ENCODE measurements at places on chromosomes 16 and 17.
A peak's percentile ranks its signal among the peaks of the same experiment; 100 is the strongest.

DNA sequence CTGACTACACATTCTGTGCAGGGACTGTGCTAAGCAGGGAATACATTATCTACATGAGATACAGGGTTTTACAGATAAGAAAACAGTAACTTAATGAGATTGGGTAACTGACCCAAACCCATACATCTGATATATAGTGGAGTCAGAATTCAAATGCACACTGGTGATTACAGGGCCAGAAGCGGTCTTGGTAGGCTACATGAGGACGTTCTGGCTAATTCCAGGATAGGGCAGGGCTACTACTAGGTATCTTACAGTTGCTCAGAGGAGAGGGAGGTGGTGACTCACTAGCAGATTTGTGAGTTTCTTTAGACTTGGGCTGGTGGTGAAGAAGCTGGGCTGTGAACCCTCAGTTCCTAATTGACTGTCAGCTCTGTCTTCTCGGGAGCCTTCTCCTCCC is 21.4 kb downstream of the TRIM16 start:
- no peak for DNase-seq

DNA sequence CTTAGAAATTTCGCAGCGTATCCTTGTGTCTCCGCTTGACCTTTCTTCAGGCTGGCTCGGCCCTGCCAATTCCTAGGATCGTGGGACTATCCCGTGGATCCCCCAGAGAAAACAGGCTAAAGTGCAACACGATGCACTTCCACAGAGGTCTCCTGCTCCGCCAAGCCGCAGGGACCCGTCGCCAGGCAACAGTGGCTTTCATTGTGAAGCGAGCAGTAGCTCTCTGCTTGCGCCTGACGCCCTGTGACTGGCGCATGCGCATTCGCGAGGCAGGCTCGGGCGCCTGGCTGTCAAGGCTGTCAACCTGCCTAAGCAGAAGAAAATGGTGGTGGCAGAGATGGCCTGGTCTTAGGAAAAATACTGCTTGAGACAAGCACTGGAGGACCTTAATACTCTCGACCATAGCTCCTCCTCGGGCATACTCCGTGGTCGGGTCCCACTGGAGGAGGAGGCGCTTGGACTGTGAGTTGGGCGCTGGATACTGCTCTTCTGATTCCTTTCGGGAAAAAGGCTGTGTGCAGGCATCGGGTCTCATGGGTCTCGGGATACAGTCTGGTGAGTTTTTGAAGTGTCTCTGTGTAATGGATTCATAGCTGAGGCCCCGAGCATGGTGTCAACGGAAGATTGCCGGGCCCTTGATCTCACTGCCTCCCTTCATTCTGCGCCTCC is 2336.1 kb downstream of the TP53TG3F start:
- no peak for DNase-seq

DNA sequence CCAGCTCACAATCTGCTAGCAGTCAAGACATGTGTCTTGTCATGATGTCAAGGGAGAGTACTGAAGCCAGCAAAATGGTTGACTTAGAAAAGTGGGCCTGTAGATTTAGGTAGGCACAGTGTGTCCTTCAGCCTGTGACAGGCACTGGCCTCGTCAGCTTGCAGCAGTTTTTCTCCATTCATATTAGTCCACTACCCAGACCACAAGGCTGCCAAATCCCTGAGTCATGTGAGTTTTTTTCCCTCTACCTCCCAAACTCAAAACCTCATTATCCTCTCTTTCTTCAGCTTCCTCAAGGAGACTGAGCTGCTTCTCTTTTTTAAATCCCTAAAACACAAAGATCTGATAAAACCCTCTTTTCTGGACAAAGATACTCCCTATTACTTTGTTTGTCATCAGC is 102.6 kb upstream of the HS3ST3A1 start:
- DNase-seq: no peak

DNA sequence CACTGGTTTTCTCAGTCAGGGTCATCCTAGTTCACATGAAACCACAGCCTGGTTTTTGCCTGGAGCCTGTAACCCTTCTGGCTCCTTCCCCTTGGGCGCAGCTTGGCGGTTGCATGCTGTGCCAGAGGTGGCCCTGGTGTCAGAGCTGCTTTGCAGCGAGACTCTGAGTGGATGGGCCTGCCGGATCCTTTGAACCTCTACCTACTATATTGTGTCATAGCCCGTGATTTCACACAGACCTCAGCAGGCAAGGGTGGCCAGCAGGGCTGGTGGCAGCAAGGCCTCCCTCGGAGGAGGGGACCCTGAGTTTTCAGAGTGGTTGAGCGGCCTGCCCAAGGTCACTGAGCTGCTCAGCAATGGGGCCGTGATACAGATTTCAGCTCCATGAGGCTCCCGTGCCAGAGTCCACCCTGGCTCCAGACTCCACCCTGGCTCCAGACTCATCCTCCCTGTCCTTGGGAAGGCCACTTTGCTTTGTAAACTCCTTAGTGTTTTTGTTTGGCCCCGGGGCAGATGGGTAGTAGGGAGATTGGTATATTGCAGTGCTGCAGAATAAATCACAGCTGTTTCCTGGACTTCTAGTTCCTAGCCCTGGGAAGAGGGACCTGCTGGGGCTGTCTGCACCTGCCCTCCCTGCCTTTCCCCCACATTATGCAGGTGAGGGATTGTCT is 9.7 kb downstream of the MPRIP start:
- DNase-seq: no peak

- DNase-seq: no peak
Observed at GRCh38 chr17:16211590-16211989, 3.7 kb downstream of the NCOR1 start.

GRCh38 chr17:61897548-61898180 is 30.1 kb downstream of the INTS2 start:
- no peak for DNase-seq

DNA sequence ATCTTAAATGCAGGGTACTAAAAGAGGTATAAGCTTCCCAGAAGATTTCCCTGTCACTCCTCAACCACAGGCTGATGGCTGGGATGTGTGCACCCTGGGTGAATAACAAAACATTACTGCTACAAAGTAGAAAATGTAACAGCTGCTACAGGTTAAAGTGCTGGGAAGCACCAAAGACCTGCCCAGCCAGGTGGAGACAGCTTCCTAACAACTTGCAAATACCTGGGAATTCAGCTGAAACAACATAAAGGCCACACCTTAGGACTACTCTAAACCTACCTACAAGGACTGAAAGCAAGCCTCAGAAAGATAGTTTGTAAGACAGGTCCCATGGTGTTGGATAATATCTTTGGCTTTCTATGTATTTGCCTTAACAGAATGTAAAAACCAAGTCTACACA is 118.5 kb downstream of the CEP112 start:
- no peak for DNase-seq

- no peak for DNase-seq
Observed at GRCh38 chr17:76049239-76049638, 22.1 kb upstream of the EVPL start.

DNA sequence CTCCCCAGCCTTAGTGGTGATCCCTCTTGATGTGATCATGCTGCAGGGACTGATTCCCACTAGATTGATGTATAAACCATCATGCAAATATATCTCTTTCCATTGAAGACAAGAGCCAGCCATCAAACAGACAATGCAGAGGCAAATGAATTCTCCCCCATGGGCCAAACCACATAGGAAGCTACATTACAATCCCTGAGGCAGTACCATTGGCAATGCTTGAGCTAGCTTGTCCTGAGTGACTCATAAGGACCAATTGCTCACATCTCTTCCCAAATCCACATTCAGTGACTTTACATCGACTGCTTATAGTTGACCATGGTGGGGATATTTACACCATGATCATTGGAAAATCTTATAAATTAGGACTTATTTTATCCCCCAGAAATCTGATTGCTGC is 242.2 kb downstream of the SHISA9 start:
- DNase-seq: no peak

DNA sequence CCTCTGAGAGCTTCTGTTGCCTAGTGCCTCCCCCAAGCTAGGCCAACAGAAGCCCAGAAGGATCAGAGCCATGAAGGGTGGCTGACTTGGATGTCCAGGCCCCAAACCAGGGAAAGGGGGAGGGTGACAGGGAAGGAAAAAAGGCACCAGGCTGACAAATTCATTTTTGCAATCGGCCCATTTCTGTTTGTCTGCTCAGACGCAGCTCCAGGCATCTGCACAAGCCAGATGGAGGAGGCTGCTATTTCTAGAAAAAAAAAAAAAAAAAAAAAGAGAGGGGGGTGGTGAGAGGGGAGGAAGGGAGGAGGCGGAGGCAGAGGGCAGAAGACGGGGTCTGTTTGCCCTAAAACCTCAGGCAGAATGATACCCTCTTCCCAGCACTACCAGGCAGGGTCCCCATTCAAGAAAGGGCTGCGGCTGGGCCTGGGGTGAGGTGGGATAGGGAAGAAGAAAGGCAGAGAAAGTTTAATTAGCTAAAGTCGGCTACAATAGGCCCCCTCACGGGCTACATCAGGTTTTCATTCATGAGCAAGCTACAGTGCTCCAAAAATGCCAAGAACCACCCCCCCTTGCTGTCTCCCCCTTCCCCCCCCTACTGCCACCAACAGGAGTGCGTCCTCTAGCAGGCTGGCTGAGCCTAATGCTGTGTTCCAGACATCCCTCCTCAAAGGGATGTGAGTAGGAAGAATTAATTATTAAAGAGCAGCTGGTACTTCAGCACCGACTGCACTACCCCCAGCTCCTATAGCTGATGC is 2.4 kb downstream of the HDAC5 start:
- no peak for DNase-seq

DNA sequence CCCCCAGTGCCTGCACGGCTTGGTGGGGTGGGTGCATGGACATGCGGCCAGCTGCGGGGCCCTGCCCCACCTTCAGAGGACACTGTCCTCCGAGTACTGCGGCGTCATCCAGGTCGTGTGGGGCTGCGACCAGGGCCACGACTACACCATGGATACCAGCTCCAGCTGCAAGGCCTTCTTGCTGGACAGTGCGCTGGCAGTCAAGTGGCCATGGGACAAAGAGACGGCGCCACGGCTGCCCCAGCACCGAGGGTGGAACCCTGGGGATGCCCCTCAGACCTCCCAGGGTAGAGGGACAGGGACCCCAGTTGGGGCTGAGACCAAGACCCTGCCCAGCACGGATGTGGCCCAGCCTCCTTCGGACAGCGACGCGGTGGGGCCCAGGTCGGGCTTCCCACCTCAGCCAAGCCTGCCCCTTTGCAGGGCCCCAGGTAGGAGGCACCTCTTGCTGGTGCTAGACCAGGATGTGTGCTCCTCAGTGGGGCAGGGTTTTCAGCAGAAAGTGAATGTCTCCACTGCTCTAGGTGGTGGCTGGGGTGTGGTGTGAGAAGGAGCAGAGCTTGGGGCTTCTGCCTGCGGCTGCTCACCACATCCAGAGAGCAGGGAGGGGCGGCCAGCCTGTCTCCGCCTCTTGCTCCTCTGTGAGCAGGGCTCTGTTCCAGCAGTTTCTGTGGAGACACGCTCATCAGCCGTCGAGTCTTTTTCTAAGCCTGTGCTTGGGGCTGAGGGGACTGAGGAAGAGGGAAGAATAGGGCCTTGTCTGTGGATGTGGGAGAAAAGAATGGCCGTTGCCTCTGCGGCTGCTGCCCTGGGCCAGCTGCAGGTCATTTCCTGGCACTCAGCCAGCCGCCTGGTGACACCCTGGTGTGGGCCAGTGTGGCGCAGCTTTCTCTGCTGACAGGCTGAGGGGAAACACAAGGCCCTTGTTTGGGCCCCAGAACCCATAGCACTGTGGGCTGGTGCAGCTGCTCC is 2.2 kb downstream of the ZNF276 start:
- DNase-seq: peak; percentile 54

DNA sequence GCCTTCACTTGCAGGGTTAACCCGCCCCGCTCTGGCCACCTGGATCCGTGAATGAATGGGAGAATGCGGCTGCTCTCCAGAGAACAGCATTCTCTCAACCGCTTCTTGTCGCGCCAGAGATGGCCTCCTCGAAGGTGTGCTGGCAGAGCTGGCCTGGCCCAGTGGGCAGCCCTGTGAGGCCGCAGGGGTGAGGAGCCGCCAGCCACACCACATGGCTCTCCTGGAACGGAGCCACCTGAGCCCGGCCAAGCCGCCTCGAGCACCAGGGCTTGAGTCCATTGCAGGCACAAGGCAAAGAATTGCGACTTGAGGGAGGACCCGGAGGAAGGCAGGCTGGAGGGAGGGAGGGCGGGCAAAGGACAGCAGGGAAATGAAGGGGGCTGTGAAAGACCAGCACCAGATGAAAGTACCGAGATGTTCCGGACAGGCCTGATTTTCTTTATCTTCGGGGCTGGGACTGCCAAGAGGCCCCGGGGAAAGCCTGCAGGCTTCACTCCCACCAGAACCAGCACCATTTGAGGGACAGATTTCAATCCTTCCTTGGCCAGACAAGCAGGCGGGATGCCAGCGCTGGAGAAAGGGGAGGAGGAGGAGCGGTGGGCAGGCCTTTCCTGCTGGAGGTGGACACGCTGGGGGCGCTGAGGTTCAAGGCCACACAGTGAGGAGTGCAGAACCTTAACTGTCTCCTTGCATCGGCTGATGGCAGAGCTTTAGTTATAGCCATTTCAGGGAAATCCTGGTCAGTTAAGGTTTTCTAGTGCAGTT is 69.4 kb downstream of the MRC2 start:
- no peak for DNase-seq

- DNase-seq: no peak
Observed at GRCh38 chr16:50114357-50115129, 38.6 kb upstream of the TENT4B start.

DNA sequence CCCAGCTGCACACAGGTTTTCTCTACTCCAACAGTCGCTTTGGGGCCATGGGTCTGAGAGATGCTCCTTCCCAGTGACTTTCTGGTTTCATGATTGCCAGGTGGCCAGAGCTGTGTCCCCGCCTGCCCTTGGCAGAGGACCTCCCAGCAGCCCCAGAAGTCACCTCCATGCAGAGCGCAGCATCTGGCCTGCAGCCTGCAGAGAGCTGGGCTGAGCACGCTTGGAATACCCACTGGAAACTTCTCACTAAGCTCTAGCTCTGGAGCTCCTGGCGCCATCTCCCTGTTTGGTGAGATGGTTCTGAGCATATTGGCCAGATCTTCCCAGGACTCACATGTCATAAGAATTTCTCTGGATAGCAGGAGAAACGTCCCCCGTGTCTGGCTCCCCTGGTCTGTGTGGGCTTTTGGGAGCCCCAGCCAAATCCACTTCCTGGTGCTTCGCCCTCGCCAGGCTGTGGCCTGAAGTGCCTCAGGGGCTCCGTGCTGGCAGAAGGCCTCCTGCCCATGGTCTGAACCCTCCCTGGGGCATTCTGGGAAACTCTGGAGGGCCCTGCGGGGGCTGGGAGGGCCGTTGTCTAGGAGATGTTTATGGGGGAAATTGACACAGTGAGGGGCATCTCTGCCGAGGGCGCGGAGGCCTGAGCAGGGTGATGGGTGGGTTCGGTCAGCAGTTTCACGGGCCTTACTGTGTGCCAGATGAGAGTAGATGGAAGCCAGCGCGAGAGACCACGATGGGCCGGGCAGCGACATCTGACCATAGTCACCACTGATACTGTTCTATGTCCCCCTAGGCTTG is 73.2 kb upstream of the CIBAR2 start:
- no peak for DNase-seq

- no peak for DNase-seq
Observed at GRCh38 chr17:27520491-27521185, 64.4 kb downstream of the KSR1 start.
